ENCODE measurements at places on chromosomes 3 and 15.

GRCh38 chr3:81354119-81354518 is 407.3 kb downstream of the GBE1 start:
- DNase-seq: no peak

DNA sequence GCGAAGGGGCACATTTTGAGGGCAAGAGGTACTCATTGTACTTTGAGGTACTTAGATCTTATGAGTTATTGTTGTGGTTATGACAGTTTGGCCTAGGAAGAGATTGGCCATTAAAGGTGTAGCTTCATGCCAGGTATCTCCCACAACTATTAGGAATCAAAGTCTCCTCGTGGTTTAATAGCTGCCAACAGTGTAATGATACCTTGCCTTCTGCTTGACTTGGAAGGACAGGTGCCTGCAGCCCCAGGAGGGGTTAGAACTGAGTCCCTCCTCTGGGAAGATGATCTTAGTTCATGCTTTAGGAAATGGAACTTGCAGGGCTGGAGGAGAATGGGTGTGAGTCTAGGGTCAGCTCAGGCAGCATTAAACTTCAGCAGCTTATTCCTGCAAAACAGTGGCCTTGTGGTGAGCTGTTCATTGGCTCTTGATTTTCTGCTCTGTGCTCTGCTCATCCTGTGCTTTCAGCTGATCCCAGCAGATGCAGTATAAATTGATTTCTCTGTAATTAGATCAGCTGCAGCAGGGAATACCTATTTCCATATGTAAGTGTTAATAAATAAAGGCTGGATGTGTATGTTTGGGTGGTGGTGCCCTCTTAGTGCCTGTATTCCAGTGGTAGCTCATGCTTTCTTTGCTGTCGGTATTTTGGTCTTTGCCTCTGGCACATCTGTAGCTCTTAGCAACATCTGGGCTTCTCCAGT is 40.5 kb downstream of the ZNF609 start:
- no peak for DNase-seq

- no peak for DNase-seq
Measured at GRCh38 chr3:58321791-58322190, 10.9 kb upstream of the PXK start.

GRCh38 chr3:16978234-16978920 is 93.6 kb downstream of the PLCL2 start:
- DNase-seq: no peak

DNA sequence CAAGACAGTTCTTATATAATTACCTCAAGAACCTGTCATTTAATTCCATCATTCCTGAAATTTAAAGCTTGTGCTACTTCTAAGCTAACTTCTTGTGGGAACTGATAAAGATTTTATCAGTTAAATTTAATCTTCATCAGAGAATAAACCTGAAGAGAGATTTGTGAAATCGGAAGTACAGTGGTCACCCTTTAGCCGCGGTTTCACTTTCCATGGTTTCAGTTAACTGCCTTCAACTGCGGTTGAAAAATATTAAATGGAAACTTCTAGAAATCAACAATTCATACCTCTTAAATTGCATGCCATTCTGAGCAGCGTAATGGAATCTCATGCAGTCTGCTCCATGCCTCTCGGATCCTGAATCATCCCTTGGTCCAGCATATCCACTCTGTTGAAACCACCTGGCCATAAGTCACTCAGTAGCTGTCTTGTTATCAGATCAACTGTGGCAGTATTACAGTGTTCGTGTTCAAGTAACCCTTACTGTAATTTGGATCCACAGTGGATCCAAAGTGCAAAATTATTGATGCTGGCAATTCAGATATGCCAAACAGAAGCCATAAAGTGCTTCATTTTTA is 626.1 kb downstream of the CADM2 start:
- DNase-seq: no peak

DNA sequence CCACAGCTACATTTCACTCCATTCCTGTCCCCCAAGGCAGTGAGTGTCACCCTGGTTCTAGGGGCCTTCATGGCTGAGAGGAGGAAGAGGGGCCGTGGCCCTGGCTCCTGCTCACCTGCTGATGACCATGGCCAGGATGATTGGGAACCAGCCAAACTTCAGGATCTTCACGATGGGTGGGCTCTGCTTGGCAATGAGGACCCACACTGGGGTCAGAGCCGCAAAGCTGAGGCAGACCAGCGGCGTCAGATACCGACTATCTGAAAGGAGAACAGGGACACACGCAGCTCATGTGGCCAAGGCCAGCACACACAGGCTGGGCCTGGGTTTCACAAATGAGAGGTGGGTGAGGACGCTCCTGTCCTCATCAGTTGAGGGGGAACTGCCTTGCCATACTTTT is 47.6 kb downstream of the ROPN1B start:
- DNase-seq: no peak

DNA sequence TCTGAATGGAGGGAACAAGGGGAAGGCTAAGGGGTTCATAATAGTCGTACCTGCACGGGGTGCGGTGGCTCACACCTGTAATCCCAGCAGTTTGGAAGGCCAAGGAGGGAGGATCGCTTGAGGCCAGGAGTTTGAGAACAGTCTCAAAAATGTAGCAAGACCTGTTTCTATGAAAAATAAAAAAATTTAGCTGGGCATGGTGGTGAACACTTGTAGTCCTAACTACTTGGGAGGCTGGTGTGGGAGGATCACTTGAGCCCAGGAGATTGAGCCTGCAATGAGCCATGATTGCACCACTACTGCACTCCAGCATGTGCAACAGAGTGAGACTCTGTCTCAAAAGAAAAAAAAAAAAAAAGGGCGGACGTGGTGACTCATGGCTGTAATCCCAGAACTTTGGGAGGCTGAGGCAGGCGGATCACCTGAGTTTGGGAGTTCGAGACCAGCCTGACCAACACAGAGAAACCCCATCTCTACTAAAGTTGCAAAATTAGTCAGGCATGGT is 17.9 kb upstream of the HDAC11 start:
- DNase-seq: no peak

Data from brain (organoid and tissue), 16 donors.